ENCODE measurements at places on chromosomes 16 and 17.

GRCh38 chr16:640614-641013, 1.0 kb upstream of the MCRIP2 start:
- no peak for DNase-seq

GRCh38 chr17:62592341-62593099, 35.0 kb upstream of the MRC2 start:
- peak; percentile 15 for DNase-seq

DNA sequence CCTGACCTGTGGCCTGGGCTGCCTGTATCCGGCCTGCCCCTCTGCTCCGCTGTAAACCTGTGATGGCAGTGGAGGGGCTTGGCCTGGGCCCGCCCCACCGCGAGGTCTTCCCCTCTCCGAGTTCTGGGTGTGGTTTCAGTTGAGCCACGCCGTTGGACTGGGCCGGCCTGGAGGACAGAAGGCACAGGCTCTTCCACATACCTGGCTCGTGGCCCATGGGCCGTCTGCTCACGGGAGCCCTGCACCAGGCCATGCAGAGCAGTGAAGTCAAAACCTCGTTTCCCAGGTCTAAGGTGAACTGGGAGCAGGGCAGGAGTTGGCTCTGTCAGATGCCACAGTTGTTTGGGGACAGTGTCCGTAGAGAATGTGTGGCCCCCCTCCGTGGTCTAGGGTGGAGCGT, 5.6 kb upstream of the RNPS1 start:
- DNase-seq, result no peak

DNA sequence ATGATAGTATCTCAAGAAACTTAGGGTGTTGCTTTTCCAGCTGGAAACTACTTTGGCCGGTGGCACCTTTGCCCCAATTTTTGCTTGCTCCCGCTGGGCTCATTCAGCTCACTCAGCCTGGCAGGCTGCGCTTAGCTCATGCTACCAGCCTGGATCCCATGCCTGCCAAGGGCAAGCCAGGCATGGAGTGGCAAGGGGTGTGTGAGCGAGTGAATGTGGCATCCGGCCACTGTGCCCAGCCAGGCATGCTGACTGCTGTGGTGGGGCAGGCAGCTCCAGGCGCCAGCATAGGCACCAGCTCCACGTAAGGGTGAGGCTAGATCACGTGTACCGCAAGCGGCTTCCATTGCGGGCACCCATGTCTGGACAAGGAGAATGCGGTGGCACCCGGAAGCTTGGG, 9.4 kb downstream of the B3GNT9 start:
- no peak for DNase-seq

GRCh38 chr17:14359163-14360020, 58.5 kb downstream of the HS3ST3B1 start:
- no peak for DNase-seq

GRCh38 chr16:83742124-83742899, 65.5 kb upstream of the HSBP1 start:
- no peak for DNase-seq

DNA sequence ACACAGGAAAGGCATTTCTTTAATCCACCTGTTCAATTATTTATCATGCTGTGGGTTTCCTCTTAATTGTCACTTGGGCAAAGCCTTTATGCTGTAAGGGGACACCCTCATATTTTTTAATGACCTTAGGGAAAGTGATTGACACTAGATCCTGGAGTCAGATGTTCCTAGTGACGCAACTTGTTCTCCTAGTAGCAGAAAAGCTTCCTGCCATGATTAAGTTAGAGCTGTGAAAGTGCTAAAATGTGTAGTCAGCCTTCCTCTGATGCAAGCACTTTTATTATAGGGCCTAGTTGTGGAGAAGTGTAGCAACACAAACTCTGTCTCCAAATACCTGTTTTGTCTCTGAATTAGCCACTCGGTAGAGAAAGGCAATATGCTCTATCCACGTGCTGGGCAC, 12.3 kb downstream of the TMEM100 start:
- peak; percentile 38 for DNase-seq
